ENCODE measurements at places on chromosomes 4 and X.
A peak's percentile ranks its signal among the peaks of the same experiment; 100 is the strongest.

DNA sequence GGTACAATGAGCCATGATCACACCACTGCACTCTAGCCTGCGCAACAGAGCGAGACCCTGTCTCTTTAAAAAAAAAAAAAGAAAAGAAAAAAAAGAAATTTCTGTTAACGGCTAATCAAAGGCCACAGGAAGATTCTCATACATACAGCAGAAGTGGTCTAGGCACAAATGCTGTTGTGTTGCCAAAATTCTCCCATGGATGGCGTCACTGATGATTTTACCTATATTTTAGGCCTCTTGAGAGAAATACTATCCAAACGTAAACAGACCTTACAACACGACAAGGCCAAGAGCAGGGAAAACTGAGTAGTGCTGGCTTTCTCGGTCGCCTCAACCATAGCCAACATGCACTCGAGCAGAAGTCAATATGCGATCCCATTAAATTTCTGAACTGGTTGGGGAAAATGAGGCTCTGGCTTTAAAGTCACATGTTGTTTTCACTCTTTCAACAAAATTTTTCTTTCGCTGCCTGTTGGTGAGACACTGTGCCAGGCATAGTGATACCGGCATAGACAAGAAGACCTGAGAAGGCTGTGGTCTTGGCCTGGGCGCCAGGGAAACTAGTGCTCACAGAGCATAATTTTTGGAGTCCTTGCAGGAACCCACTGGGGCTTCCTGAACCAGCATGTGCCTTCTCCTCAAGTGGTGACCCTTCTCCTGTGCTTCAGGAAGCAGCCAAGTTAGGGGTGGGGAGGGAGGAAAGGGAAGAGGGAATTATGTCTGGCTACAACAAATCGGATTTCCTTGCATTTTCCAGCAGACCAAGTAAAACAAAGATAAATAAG lies 20.6 kb downstream of the SH3KBP1 start:
- no peak for DNase-seq

DNA sequence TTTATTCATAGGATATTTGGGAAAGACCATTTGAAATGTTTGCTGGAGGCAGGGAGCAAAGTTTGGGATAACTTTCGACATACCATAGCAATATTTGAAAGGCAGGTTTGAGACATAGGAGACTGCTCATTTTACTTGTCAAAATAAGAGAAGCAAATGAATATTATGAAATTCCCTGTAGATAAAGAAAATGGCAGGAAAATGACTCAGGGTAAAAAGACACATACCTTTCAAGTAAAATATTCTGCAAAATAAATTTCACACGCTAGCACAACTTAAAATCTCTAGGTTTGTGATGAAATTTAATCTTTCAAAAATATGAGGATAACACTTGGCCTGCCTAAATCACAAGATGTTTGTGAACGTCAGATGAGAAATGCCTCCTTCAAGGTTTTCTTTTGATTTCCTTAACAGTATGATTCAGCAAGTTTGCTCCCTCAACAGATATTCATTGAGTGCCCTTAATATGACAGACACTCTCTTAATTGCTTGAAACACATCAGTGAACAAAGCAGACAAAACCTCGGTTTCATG lies 6.6 kb downstream of the TMEM156 start:
- no peak for DNase-seq

DNA sequence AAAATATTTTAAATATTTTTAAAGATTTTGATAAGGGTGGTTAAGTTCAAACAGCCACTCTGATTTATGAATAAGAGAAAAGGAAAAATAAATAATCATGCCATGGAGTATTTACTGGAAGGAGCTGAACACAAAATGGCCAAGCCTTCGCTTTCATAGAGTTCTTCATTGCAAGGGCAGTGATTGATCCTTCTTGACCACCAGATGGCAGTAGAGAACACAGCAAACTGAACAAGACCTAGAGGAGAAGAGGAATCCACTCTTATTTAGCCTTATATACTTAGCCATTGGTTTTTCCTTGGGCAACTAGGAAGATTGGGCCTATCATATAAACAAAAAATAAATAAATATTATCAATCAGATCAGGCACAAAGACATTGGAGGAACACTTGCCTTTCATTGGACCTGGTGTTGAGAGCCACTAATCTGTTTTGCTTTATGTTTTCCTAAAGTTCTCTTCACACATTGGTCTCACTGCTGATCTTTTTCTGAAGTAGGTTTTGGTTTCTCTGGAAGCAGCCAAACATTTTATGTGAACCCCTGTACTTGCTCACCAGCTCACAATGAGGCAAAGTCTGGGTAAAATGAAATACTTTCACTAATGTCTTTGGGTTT lies 58.1 kb upstream of the PARM1 start:
- peak; percentile 82 for DNase-seq

DNA sequence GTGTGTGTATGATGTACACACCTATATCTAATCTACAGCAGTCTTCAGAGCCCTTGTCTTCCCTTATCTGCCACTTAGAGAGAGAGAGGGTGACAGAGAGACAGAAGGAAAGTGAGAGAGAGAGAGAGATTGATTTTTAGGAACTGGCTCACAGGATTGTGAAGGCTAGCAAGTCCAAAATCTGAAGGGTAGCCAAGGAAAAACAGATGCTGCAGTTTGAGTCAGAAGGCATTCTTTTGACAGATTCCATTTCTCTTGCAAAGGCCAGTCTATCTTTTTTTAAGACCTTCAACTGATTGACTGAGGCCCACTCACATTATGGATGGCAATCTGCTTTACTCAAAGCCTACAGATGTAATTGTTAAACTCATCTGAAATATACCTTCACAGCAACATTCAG lies 664.0 kb upstream of the IGFBP7 start:
- DNase-seq, result no peak

DNA sequence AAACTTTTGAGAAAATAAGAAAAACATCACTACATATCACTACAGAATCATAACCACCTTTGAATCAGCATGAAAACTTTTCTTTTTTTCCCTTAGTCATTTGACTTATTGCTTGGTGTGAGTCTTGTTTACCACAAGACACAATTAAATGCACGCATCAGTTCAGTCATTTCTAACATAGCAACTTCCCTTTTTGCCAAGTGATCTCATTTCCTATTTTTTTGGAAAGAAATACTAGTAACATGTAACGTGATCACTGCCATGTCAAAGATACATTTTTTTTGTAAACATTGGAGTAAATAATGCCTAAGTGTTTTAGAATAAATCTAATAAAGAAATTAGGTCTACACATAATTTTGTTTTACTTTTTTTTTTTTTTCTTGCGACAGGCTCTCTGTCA lies 5.1 kb upstream of the CXCL8 start:
- DNase-seq, result peak; percentile 53

- DNase-seq, result peak; percentile 84
These were observed 1.5 kb downstream of the IRF2 start for GRCh38 chr4:184472614-184473498.

DNA sequence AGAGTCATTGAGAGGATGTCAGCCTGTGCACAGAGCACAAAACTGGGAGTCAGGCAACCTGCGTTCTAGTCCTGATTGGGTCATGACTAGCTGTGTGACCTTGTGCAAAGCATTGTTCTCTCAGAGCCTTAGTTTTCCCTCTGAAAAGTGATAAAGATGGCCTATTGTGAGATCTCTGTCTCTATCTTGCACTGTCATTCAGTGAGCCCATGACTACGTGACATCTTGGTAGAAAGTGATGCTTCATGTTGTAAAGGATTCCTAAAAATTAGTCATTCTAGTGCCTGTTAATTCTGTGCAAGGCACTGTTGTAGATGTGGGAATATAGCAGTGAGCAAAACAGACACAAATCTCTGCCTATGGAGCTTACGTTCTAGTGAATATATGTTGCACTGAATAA lies 2.5 kb downstream of the PGRMC1 start:
- DNase-seq, result peak; percentile 11

DNA sequence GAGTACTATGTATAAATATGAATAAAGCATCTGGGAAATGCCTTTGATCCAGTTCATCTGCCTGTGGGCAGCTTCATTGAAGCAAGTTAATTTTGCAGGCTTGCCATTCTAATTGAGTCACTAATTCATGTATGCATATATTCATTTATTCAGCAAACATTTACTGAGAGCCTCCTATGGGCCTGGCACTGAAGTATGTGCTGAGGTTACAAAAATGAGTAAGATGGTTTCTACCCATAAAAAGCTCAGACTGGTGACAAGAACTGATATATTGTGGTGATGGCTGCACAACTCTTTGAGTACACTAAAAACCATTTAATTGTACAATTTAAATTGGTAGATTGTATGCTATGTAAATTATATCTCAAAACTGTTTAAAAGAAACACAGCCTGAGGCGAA lies 1.1 kb upstream of the MRPL1 start:
- DNase-seq, result peak; percentile 24

DNA sequence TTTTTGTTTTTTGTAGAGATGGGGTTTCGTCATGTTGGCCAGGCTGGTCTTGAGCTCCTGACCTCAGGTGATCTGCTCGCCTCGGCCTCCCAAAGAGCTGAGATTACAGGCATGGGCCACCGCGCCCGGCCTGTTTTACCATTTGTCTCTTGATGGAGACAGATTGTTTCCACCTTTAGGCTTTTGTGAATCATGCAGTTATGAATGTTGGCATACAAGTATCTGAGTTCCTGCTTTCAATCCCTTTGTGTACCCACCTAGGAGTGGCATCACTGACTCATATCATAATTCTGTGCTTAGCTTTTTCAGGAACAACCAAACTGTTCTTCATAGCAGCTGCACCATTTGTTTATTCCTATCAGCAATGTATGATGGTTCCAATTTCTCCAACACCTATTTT lies 20.2 kb upstream of the MGST2 start:
- DNase-seq, result peak; percentile 49

GRCh38 chr4:70994387-70995099 lies 1.1 kb downstream of the DCK start:
- no peak for DNase-seq

DNA sequence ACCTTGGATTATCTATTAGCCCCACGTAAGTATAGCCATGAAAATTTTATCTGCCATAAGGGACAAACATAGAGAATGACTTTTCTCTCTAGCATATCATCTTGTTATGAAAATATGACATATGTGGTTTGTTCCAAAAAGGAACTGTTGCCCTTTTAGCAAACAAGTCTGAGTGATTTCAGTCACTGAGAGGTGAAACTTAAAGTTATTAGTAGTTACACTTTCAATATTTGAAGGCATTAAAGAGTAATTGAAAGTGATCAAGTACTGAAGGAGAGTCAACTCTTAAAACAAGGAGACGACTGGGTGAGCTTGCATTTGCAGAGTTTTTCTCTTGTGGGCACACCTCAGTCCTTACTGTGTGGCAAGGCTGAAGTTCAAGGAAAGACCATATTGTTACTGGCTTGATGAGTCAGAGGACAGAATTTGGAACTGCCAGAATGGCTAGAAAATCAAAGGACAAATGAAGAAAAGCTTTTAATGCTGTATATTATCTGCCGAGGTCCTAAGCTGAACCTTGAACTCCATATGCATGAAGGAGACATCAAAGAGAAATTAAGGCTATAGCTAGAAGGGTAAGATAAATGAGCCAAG lies 205.1 kb upstream of the EMCN start:
- DNase-seq, result no peak

DNA sequence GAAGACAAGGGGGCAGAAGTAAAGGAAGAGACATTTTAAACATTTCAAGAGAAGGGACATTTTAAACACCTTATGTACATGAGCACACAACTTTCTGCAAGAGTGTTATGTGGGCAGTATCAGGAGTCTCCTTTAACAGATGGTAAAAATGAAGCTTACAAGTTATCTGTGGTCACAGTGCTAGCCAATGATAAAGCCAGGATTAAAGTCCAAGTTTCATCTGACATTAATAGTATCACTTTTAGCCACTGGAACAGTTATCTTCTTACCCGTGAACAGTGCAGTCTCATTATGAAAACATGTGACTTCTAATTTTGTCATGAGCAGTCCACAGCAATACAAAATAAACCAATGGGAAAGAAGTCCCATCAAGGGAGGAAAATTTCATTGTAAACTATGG lies 627.9 kb upstream of the AGA start:
- no peak for DNase-seq

DNA sequence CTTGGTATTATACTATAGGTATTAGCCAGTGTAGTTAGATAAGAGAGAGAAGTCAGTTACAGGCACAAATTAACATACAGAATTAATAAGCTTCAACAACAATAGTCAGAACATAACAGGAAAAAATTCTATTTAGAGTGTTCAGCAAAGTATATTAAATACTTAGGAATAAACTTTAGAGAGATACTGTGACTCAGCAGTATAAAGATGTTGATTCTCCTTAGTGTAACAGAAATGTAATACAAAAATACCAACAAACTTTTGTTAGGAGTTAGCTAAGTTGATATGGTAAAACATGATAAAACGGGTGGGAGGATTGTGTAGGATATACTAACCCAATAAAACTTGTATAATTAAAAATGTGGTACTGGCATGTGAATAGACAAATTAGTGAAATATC lies 154.3 kb downstream of the DIPK2B start:
- no peak for DNase-seq
